Daoy (cell line): ENCODE measurements at places on chromosomes 1 and 21. TPM values are rescaled to one million over a fixed set of nuclear protein-coding genes. Genes with fewer than 3 reads are reported as not detected.

DNA sequence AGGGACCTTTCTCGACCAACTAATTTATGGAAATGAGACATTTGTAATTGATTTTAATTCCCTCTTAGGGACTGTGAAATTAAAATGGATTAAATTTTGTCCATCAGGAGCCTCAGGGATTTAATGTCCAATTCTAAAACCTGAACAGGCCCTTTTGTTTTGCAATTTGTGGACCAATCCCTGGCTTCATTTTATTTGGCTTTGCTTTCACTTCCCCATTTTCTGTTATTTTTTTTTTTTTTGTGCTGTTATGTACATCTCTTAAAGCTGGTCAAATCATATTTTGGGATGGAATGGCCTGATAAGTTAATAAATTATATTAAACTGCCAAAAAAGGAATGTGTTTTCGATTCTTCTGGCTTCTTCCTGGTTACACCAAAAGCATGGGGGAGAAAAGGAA, 28.9 kb downstream of the ZSCAN20 start:
- DNase-seq = no peak

- DNase-seq = no peak
Observed at GRCh38 chr1:37325010-37325409, 149.4 kb upstream of the ZC3H12A start.

DNA sequence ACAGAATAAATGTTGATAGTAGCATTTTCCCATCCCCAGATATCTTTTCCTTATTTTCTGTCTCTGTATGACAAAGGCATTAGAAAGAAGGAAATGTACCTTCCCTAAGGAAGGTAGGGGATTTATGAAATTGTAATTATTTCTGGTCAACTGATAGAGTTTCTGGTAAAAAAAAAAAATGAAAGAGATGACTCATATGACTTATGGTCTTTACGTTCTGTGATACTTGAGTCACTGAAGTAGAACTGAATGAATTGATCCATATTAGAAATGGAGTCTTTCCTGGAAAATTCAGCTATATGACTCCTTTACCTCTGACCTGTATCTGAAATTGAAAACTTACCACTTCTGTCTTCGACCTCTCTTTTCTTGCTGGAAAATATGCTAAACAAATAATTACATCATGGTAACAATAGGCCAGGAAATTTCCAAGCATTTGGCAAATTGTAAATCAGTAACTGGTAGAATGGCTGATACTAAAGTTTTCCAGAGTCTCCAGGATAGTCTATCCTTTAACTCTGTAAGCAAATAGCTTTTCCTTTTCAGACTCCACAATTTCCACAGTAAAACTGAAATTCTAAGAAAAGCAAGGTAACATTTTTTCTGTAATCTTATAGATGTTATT, 364.3 kb upstream of the PTBP2 start:
- no peak for DNase-seq

DNA sequence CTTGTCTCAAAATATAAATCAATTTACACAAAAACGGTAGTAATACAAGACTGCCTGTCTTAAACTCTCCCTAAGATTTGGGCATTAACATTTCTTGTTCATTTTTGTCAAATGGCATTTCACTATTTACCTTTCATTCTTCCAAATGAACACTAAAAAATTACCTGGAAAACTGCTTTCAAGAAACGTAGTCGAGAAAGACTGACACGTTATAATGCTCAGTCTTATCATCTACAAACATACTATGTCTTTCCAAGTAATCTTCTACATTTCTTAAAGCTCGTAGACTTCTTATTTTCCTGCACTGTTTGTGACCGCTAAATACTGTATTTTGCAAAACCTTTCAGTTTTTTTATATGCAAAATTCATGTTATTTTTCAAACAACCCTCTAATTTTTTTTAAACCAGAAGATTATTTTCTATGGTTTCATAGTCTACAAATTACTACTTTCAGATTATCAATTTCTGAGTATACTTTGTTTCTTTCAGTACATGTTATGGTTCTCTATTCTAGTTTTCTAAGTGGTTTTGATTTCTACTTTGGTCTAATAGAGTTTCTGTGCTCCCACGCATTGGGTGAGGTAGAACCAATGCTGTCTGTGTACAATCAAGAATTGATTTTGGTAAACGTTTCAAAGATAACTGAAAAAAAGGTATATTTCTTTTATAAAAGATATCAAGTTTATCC, 336.4 kb downstream of the SMYD3 start:
- no peak for DNase-seq

DNA sequence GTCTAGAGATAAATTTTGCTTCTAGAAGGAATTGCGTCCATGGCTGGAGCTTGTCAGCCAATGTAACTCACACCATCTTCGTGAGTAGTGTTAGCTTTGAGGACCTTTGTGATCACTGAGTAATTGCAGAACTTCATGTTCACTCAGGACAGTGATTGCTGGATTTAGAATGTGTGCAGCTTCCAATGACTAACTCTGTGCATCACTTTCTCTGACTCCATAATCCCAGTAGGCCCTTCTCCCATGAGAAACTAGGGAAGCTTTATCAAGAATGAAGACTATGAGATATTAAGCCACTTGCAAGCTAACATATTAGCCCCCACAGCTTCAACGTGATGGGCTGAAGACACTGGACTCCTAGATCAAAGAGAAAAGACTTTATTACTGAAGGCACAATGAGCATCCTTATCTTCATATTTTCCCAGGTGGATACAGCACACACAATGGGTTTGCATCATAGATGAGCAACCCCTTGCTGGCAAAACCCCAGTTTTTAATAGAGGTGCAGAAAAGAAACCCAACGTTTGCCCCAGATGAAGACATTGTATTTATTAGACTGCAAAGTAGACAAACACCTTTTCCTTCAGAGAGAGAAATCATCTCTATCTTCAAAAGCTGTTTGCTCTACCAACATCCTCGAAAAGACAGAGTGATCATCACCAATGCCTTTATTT, 561.0 kb downstream of the LTN1 start:
- DNase-seq = no peak

- DNase-seq = no peak
Observed at GRCh38 chr1:198241553-198241952, 84.8 kb downstream of the NEK7 start.

- DNase-seq = peak; percentile 56
Observed at GRCh38 chr1:218705391-218705790, 360.3 kb downstream of the TGFB2 start.

- DNase-seq = no peak
Observed at GRCh38 chr21:45629046-45629981, 14.2 kb upstream of the PCBP3 start.

DNA sequence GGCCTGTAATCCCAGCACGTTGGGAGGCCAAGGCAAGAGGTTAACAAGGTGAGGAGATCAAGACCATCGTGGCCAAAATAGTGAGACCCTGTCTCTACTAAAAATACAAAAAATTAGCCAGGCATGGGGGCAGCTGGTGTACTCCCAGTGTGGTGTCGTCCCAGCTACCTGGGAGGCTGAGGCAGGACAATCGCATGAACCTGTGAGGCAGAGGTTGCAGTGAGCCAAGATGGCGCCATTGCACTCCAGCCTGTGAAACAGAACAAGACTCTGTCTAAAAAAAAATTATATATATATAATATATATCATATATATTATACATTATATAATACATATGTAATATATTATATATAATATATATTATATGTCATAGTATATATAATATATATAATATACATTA, 249.2 kb upstream of the TPTE start:
- no peak for DNase-seq

DNA sequence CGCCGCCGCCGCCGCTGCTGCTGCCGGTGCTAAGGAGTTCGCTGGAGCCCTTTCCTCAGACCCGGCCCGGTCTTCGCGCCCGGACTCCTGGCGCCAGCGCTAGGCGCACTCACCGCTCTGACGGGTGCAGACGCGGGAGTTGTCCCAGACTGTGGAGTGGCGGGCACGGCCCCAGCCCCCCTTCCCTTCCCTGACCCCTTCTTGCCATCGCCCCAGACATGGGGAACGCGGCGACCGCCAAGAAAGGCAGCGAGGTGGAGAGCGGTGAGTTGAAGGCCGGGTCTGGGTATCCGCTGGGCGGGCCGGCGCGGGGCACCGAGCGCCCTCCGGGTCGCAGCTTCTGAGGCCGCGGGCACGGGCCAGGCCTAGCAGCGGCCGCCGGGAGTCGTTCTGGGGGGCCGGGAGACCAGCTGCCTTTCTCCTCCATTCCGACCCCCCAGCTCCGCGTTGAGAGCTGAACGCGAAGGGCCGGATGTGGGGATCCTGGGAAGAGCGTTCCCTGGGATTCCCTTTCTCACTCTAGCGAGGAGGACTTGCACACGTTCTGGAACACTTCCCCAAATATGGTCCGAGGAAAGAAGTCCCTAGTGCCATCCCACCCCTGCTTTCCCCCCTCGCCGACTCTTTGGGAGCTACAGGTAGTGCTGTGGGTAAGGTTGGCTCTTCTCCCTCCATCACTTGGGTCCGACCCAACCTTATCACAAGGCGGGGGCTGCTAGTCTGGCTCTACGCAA, 65.8 kb upstream of the PRKACB start:
- peak; percentile 68 for DNase-seq

DNA sequence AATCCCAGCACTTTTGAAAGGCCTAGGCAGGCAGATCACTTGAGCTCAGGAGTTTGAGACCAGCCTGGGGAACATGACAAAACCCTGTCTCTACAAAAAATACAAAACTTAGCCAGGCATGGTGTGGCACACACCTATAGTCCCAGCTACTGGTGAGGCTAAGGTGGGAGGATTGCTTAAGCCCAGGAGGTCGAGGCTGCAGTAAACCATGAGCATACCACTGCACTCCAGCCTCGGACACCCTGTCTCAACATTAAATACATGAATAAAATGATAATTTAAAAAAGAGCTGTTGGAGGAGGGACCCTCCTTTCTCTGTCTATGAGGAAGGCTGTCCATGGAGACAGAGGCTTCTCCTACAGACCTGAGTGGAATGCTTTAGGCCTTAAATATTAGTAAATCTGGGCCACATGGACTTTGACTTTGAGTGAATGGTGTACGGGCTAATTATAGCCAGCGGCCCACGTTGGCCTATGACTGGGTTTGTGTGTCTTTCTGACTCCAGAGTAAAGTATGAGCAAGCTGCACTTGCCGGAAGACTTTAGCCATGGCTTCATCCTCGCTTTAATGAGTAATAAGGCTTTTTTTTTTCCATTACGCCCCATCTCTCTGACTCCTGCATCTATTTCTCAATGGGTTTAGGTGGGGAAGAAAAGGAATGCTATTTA, 21.3 kb downstream of the RAB3B start:
- peak; percentile 52 for DNase-seq

DNA sequence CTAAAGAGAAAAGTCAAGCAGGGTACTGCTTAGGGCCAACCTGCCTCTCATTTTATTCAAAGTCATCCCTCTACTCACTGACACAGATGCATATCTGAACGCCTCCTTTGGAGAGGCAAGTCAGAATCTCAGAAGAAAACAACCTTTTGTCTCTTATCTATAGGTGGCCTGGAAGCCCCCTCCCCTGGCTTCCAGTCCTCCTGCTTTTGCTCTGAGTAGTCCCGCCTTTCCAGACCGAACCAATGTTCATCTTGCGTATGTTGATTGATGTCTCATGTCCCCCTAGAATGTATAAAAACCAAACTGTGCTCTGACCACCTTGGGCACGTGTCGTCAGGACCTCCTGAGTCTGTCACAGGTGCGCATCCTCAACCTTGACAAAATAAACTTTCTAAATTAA, 81.8 kb downstream of the WDR4 start:
- no peak for DNase-seq

DNA sequence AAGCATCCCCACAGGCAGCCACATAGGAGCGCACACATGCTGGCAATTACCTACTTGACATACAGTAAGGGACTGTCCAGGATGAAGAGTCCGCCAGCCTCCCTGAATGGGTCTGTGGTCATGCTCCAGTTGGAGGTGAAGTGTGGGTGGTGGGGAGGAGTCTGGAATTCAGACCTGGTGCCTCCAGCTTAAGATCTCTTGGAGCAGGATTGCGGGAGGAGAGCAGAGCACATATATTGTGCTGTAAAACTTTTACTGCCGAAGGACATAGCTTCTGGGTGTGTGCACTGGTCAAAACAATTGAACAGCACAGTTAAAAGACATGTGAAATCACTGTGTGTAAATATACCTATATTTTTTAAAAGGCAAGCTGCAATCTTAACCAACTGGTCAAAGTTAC, 17.9 kb downstream of the STK40 start:
- peak; percentile 49 for DNase-seq

DNA sequence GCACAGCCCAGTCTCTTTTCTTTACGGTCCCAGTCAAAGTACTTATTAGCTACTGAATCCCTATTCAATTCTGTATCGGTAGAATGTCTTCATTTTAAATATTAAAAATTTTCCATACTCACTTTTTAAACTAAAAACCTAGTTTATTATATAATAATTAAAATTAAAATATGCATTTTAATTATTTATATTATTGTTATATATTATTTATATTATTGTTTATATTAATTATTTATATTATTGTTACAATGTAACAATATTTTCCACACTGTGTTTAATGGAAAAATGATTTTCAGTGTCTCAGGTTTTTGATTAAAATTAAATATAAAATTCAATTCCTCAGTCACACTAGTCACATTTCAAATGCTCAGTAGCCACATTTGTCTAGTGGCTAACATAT, 18.2 kb upstream of the PPP2R5A start:
- DNase-seq = no peak

- peak; percentile 65 for DNase-seq
Observed at GRCh38 chr1:246588159-246588721, 22.0 kb downstream of the CNST start.

The BSND gene
- not detected in 2 replicates for total RNA-seq

The TARBP1 gene
- 32.5 and 33.2 TPM in 2 replicates for total RNA-seq

The NEGR1 gene
- total RNA-seq = 15.8 and 16.3 TPM in 2 replicates

The ZNF683 gene
- not detected in 2 replicates for total RNA-seq
